EH (cell line): ENCODE measurements at places on chromosomes 16 and 17.
A peak's percentile ranks its signal among the peaks of the same experiment; 100 is the strongest.

DNA sequence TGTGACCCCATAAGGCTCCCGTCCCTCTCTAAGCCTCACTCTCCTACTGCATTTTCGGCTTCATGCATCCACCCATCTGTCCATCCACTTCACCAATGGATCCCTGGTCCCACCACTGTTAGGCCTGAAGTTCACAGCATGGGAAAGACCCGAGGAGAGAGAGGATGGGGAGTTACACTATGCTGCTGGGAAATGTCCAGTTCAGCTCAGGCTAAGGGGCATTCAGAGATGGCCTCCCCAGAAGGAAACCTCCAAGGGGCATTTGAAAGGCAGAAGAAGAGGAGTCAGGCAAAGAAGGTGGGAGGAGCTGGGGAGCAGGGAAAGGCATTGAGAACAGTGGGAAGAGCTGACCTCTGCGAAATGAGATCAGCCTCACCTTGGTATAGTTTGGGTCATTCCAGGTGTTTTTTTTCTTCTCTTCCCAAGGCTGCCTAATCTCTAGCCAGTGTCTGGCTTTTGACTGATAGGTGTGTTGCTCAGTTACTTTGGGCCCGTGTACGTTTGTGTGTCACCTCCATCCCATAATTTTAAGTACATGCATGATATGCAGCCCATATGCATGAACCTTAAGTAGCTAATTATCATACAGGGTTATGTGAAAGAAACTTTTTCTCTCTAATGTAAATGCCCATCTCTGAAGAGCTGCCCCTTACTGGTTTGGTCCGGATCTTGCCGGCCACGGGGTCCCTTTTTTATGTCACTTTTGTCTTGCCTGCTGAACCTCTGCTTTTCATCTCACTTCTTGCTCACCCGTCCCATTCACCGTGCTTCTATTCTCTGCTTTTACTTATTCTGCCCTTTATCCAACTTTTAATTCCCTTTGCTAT, 11.6 kb upstream of the DRC7 start:
- no peak for DNase-seq

GRCh38 chr16:12575288-12575687, 228.4 kb downstream of the CPPED1 start:
- DNase-seq, result no peak

- DNase-seq, result peak; percentile 97
These were observed 708.0 kb upstream of the SOX9 start for GRCh38 chr17:71412803-71413202.

DNA sequence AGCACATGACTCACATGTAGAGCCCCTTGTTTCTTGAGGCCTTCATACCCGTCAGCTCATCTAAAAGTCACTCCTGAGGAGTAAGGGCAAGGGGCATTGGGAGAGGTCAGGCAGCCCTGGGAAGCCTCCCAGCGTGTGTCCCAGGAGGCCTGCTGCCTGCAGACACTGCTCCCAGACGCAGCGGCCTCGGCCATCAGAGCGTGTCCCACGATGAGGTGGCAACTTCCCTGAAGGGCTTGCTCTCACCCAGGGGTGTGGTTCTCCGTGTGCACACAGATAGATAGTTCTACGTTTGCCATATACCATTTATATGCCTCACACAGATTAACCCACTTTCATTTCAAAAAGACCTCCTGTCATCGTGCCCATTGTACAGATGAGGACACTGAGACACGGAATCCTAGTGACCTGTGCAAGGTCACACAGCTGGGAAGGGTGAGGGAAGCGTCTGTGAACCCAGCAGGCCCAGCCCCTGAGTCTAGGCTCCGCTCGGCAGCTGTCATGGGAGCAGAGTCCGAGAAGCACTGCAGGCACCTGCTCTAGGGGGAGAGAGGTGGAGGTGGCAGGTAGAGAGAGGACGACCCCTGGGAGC, 8.3 kb downstream of the TUBB3 start:
- DNase-seq, result no peak

DNA sequence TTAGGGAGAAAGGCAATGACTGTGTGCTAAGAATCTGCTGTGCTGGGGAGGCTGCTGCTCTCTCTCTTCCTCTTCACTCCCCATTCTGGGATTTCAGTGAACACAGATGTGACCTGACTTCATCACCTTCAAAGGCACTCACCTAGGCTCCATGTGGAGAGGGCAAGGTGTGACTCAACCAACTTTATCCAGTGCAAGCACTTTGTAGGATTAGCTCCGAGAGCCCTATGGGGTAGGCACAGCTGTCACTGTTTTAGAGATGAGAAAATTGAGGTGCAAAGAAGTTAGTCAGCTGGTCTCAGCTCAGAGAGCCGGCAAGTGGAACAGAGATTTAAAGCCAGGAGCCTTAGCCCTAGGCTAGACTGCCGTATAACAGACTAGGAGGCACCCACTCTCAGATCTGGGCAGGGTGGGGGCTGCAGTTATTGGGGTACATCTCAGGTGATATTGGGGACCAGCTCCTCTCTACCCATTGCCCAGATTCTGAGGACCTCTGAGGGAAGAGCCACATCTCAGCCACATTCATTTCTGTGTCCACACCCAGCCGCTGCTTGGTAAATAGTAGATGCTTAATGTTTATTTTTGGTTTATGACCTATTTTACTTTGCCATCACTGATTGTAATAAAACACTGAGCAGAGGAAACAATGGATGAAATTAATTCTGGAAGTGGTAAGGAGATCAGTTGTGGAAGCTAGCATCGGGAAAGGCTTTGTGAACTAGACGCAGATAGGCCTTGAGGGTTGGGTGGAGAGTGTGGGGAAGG, 138.8 kb downstream of the CCDC182 start:
- no peak for DNase-seq

GRCh38 chr16:79918916-79919315, 318.4 kb upstream of the MAF start:
- no peak for DNase-seq

DNA sequence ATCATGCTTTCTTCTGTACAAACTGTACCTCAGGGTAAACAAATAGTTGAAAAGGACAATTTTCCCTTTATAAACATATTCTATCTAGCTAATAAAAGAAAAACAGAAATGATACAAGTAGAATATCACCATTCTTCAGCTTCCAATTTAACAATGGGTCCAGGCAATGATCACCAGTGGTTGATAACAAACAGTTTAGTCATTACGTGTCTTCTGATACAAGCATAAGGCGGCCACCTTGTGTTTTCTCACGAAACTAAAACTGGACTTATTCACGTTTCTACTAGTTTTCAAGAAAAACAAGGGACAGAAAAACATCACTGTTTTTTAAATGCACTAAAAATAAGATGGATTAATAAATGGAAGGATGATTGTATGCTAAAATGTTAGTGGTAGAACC, 58.3 kb downstream of the STH start:
- no peak for DNase-seq

- no peak for DNase-seq
These were observed 597.3 kb downstream of the WWOX start for GRCh38 chr16:78696797-78697196.

- DNase-seq, result no peak
These were observed 1.7 kb downstream of the SMIM5 start for GRCh38 chr17:75634754-75635609.

DNA sequence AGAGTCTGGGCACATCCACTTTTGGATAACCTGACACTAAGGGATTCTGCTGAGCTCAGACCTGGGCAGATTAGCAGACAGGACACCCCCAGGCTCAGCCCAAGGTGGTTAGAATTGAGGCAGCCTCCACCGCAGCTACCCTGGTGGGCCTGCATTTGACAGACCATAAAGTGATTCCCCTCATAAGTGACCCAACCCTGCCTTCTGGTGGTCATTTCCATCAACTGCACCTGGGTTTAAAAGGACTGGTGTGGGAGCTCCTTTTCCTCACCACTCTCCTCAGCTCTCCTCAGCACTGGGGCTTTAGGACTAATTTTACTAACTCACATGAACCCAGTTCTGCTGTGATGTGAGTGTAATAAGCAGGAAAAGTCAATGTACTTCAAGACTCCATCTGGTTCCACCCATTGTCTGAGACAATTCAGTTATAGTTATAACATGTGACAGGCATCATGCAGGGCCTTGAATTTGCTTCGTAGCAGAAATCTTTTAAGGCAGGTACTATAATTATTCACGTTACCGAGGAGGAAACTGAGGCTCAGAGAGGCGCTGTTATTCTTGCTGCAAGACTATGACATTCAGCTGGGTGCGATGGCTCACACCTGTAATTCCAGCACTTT, 42.5 kb downstream of the MYH3 start:
- DNase-seq, result peak; percentile 72

DNA sequence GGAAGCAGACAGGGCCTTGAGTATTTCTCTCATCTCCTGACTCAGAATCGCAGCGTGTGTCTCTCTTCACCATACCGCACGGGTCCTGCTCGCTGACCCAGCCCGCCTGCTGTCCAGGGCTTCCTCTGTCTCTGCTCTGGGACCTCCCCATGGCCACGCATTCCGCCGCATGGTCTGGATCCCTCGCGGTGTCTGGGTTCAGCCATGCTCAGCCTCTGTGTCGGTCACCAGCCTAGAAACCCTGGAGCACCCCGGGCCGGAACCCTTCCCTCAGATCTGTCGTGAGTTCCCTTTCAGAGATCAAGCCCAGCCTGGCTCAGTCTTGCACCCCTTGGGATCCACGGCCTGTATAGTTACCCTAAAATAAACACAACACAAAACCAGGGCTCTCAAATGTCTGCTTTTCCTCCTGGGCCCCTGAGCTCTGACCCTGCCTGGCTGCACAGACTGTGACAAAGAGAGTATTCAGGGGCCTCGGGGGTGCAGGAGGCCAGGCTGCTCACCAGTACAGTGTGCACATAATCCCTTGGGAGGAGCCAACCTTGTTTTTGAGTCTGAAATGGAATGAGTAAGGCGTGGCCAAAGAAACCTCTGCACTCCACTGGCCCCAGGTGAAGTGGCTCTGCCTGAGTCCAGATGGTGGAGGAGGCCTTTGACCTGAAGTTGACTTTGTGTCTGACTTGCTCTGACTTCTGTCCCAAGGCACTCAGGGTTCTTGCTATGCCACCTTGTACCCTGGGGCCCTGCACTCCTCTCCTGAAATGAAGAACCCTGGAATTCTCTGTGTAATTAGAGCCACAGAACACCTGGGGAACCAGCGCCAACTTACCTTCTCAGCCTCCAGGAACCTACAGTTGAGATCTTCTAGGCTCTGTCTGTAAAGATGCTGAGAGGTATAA, 5.8 kb upstream of the SPIRE2 start:
- no peak for DNase-seq

DNA sequence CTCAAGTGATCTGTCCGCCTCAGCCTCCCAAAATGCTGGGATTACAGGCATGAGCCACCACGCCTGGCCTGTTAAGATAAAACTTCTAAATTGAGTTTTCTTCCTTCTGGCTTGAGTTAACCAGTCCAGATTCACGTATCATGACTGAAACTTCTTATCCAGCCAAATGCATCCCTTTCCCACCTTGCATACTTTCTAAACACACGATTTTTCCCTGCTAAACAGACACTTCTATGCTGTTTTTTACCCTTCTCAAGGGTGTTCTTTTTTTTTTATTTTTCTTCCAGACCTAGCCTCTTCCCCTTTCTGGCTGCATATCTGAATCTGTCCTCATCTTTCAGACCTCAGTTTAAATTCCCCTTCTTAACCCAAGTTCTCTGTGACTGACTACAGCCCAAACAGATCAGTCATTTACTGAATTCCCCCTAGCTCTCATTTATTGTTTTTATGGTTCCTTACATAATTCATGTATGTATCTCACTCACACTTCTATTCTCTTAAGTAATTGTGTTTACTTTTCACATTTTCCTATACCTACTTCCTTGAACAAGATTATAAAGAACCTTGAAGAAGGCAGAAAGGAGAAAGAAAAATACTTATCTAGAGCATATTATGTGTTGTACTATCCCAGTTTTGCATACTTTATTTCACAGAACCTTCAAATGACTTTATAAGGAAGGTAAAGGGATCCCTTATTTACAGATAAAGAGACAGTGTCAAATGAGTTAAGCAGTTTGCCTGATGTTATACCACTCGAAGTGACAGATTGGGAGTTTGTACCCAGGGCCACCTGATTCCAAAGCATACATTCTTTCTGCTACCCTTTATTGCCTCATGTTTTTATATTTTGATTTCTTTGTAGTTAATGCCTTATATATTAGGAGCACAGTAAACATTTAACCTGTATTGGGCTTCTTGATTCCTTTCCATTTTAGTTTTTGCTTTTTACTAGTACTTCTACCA, 5.2 kb downstream of the EVI2B start:
- no peak for DNase-seq

GRCh38 chr16:3528406-3528805, 27.6 kb downstream of the CLUAP1 start:
- no peak for DNase-seq

DNA sequence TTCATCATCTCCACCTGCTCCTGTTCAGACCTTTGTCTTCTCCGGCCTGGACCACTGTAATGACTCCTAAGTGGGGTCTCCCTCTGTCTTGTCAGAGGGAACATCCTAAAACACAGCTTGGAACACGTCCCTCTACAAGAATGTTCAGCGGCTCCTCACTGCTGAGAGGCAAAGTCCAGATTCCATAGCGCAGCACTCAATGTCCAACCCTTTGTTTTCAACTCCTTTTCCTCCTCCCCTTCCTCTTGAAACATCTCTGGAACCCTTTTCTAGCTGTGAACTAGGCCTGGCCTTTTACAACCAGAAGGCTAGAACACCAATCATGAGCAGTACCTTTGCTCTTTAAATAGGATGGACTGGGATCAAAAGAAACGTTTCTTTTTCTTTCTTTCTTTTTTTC, 914 bp downstream of the C17orf50 start:
- no peak for DNase-seq

DNA sequence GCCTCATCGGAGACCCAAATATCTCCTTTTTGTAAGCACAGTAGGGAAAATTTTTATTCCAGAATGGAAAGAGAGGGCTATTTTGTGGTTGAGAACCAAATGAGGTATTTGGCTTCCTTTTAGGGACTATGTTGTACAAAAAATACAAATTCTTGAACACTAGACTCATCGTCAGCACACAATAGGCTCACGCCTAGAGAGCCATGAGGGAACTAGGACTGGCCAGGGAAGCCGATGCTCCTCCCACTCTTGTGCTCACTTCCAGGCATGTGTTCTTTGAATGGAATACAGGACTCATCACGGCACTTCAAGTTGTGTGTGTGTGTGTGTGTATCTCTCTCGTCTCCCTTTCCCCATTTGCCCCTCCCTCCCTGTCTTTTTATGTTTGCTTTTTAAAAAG, 17.8 kb upstream of the BLMH start:
- DNase-seq, result peak; percentile 65

DNA sequence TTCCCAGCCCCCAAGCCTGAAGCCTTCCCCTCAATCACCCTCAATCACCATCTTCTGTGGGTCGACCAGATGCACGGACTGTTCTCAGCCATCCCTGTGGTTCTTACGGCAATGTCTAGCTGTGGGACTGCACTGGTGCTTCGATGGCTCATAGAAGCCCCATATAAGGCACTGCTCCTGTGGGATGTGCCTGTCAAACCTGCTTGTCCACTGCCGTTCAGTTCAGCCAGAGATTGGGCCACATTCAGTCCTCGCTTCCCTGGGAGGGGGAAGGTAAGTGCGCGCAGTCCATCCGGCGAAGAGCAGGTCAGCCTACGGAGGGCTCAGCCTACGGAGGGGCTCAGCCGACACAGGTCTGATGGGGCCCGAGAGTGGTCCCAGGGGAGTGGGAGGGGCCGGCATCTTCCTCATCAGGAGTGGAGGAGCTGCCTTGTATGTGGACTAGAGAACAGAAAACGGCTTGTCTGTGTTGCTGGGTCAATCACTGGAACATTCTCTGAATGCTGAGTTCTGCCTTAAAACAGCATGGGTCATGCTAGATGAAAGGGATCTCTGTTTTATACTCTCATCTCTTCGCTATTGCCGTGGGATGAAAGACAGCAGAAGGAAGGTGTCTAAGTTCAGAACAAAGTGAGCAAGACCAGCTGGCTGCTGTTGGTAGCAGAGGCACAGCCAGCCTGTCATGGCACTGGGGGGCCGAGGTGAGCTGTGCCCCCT, at the start of gene CARD14:
TSS of gene CARD14 (plus strand) at position 247 of the 717 bp plus-strand sequence. CDS start 11,409 bp downstream, outside the sequence.
- no peak for DNase-seq
